ENCODE measurements at places on chromosomes 5 and 9.
A peak's percentile ranks its signal among the peaks of the same experiment; 100 is the strongest.

GRCh38 chr9:36791222-36791950 is 218.7 kb downstream of the MELK start:
- DNase-seq = no peak

- DNase-seq = no peak
Measured at GRCh38 chr9:29750062-29750461, 2176.8 kb upstream of the C9orf72 start.

DNA sequence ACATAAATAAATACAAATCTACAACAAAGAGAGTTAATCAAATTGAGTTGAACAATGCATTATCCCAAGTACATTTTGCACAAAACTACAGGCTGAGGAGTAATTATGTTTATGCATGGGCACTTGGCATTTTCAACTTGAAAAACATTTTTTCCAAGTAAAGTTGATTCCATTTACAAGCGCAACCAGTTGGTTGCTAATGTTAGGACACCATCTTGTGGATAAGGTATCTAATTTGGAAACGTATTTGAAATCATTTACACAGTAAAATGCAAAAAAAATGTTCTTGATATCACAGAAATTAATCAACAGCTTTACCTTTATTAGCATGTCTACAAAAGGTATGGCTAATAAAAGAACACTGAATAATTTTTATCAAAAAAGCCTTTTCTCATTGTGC is 18.8 kb downstream of the FTMT start:
- no peak for DNase-seq

DNA sequence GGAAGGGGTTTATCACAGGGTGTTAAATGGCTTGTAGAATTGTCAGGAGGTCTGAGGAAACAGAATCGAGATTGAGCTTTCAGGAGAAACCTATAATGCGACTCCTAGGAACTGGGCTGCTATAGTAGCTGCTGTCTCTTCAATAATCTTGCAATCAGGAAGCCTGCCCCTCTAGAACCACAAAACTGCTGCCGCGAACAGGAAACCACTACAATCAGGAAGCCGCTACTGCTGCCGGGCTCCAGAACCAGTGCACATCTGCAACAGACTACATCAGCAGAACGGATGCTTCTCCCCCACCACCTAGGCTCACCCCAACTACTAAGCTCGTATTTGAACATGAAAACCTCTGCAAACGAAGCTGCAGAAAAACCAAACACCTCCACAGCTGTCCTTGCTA is 31.6 kb downstream of the TNFSF8 start:
- no peak for DNase-seq

DNA sequence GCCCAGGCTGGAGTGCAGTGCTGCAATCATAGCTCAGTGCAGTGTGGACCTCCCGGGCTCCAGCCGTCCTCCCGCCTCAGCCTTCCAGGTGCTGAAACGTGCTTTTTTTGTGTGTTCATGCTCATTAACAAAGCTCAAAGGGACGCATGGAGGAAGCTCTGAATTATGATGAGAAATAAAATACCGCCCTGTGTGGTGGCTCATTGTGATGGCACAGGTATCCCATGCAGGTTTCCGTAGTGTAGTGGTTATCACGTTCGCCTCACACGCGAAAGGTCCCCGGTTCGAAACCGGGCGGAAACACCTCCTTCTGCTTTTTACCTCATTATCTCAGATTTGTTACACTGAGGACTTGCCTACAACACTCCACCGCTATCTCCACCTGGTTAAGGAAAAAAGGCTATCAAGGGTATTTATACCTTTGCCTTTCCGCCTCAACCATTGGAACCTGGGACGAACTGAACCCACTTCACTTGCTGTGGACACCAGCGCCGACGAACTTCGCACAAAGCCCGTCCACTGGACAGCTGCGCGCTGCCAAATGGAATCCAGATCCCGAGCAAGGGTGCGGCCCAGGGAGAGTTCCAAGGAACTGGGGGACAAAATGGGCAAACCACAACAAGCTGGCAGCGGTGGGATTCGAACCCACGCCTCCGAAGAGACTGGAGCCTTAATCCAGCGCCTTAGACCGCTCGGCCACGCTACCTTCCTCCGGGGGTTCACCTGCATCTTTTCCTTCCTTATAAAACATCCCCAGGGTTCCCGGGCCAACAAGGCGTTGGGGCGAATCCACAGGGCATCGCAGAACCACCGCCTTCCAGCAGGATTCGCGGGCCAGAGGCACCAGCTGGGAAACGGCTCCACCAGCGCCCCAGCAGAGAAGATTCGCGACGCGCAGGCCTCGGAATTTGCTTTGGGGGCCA is 26.3 kb downstream of the OR2V2 start:
- DNase-seq = peak; percentile 64

DNA sequence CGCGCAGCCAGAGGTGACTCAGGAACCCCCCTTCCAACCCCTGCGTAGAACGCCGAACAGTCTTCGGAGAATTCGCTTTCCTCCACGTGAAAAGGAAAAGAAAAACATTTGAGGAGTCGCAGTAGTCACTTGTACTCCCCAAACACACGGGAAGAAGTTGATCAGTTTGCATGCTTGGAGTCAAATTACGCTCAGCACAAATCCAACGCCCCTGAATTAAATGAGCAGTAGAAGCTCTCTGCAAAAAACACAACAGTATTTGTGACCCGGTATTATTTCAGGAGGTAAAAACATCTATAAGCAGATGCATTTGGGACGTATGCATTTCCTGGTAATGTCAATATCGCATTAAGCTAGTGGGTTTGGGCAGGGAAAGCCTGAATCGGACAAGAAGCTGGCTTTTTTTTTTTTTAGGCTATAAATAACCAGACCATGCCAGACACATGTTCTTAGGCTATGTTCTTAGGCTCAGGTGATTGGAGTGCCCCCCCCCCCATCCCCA is 854 bp upstream of the ARL15 start:
- DNase-seq = no peak

- peak; percentile 70 for DNase-seq
Measured at GRCh38 chr9:114078021-114078780, at the start of gene AMBP. TSS of gene AMBP (minus strand) at chr9:114078300. CDS start at chr9:114078209, 91 bp downstream.

- DNase-seq = no peak
Measured at GRCh38 chr5:62432621-62433064, 20.1 kb downstream of the IPO11 start.

DNA sequence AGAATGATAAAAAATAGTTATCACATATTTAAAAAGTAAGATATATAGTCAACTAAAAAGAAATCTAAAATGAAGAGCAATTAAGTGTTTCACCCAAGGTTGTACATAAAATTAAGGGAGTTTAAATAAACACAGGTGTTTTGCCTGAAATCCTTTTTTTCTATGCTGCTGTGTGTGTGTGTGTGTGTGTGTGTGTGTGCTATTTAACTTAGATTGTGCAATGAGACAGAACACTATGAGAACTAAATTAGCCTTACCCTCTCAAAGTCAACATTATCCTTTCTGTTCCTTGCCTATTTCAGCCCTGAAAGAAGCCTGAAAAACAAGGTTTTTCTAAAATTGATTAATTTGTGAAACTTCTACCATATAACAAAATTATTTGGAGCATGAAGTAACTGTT is 516.2 kb downstream of the ELAVL2 start:
- DNase-seq = peak; percentile 35

DNA sequence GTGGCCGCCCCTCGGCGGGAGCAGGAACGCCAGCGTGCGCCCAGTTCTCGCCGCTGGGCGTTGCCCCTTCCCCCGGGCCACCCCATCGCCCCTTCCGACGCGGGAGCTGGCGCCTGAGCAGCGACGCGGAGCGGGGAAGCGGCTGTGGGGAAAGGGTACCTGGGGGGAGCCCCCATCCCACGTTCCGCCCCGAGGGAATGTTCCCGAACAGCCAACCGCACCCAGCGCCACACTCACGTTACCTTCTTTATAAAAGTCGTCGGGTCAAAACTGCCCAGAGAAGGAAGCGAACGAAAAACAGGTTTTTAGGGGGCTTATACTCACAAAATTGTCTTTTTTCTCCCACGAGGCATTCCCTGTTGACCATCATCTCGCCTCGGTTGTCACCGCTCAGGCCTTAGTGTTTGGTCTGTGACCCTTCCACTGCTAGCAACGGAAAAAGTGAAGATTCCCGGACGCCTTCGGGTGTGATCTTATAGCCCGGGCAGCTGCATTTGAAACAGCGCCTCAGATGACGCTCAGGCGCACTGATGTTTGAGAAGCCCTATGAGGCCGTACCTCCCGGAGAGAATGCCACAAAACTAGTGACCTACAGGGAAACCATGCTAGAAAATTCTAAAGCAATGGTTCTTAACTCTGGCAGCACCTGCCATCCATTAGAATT is 475 bp upstream of the GOLM1 start:
- DNase-seq = peak; percentile 56

DNA sequence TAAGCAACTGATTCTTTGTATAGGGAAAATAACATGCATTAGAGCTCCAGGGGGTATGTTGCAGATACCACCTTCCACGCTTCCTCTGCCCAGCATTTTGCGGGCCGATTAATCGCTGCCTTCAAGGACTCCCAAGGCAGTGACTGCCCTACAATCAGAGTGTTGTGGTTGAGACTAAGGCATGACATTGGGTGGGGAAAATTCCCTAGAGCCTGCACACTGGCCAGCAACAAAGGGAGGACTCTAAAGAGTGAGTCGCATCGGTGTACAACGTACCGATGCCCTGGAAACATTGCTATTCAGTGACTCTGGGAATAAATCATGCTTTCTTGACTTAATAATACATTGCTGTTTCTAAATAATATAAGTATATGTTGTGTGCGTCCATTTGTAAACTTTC is 119.7 kb downstream of the ZNF462 start:
- DNase-seq = no peak

- no peak for DNase-seq
Measured at GRCh38 chr5:103667068-103667467, 104.5 kb upstream of the NUDT12 start.

DNA sequence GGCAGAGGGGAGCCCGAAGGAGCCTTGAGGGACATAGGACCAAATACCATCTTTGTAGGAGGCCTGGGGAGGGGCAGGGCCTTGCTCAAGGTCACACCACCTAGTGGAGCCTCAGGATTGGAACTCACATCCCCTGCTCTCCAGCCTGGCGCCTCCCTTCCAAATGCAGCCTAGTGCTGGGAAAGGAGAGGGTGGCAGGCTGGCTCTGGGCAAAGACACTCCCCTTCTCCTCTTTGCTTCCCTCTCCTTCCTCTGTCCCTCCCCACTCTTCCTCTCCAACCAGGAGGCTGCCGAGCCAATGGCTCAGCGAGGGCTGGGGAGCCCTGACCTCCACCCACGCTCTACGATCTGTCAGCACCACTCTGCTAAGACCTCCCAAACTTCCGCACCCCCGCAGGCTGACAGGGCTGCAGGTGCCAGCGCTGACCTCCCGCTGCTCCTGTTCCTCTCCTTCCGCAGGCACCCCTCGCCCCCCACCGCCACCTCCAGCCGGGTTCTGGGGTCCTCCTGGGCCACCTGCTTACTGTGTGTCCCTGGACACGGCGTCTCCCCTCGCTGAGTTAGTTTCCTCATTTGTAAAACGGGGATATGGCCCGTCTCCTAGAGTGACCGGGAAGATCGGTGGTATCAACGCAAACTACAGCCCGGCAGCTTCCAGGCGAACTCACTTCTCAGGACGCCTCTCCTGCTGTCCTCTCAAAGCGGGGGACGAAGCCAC is 52.9 kb downstream of the C9orf50 start:
- DNase-seq = no peak

DNA sequence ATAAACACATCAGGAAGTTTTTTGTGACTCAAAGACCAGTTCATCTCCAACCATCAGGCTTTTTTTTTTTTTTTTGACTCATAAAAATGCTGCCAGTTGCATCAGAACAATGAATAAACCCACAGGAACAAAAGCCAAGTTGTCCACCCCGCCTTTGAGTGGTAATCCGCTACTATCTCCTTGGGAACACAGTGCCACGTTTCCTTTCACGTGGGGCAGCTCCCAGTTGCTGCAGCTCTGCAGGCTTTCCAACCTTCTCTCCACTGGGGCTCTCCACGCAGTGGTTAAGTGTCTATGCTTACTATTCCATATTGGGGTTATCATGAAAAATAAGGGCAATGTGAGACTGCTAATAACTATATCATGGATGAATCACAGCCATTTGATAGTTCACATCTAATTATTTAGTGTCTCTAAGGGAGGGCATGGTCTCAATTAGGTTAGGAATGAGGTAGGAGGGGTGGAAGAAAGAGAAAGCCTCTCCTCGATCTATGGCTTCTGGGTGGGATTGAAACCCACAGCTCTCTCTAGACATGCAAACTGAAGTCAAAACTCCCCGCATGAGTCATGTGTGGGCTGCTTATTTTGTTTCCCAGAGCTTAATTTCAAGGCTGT is 55.8 kb upstream of the ACTBL2 start:
- DNase-seq = no peak

DNA sequence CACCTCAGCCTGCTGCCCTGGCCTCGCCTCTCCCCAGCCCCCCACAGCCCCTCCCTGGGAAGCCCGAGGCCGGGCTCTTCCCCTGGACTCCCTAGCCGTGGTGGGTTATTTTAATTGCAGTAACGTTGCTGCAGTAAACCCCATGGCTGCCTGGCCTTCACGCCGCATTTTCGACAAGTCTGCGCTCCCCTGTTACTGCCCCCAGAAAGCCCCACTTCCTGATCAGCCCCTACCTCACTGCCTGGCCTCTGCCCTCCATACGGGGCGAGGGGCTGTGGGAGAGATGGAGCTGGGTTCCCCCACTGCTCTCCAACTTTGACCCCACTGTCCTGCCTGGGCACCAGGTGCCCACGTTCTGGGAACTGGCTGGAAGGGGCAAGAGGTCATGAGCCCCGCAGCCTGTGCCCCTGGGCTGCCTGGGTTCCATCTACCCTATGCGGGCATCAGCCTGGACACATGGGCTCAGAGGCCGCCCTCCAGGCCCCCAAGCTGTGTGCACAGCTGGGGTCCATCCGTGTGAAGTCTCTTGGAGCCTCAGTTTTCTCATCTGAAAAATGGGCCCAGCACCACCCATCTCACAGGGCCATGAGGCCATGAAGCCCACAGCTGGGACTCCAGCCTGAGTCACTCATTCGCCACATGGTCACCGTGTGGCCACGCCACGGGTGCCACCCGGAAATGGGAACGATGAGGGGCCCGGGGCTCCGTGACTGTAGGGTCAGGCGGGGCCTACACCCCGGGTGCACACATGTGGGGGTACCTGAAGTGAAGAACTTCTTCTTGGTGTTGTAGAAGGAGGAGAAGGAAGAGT is 11.5 kb downstream of the EGFL7 start:
- DNase-seq = no peak

GRCh38 chr5:135422419-135422818 is 23.4 kb upstream of the MACROH2A1 start:
- no peak for DNase-seq

GRCh38 chr9:7073706-7074105 is 315.9 kb downstream of the KDM4C start:
- no peak for DNase-seq

DNA sequence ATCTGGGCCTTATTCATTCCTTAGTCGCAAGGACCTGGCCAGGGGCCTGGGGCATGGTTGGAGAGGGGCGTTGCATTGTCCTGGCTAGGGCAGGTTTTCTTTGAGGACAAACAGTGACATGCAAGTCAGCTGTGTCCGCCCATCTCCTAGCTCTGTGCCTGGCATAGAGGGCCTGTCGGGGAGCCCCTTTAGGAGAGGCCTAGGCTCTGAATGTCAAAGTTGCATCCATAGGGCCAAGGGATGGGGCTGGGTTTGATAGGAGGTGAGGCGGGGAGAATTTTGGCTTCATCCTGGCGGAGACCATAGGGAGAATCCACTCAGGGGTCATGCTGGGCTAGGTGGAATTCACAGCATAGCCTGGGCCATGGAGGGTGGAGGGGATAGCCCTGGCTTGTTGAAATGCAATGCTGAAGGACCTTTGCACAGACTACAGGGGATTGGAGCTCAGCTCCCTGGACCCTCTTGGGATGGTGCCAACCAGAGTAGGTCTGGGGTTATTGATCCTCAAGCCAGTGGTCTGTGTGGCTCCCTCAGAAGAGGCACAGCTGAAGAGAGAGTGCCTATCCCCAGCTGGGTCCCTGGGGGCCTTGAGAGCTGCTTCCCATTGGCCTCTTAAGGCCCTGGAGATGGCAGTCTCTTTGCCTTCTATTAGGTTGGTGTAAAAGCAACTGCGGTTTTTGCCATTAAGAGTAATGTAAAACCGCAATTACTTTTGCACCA is 104.0 kb downstream of the RGS3 start:
- DNase-seq = no peak

Data from liver (tissue), 10 donors.